ENCODE measurements at places on chromosomes 5 and 9.

DNA sequence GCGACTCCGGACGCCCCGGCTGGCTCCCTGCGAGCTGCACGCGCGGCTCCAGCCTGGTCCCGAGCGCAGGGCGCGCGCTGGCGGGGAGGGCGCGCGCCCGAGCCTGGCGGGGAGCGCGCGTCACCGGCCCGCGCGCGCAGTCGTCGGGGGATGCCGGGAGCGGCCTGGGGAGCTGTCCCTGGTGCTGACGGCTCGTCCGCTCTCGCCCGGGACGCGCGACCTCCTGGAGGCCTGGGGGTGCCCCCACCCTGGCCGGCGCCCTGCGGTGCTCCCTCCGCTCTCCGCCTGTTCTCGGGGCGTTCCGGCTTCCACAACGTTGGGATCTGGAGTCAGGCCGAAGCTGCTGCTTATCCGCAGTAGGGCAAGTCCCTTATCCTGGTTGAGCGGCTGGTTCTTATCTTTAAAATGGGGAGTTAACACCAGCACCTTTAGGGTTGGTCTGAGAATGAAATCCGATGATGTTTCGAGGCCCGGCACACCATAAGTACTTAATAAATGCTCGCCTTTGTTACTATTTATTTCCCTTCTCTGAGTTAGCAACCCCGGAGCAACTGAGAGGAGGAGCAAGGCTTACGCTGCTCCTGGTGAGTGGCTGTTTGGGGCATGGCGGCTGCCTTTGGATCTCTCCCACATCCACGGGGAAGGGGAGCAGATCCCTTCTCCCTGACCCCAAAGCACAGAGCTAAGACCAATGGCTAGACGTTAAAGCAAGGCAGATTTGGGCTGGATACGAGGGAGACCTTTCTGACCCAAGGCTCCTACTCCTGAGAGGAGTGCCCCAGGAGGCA is at the start of gene FAM163B:
TSS of gene FAM163B (minus strand) at position 79 of the 788 bp plus-strand sequence. CDS start 29,166 bp downstream, outside the sequence.
- peak; percentile 18 for DNase-seq

DNA sequence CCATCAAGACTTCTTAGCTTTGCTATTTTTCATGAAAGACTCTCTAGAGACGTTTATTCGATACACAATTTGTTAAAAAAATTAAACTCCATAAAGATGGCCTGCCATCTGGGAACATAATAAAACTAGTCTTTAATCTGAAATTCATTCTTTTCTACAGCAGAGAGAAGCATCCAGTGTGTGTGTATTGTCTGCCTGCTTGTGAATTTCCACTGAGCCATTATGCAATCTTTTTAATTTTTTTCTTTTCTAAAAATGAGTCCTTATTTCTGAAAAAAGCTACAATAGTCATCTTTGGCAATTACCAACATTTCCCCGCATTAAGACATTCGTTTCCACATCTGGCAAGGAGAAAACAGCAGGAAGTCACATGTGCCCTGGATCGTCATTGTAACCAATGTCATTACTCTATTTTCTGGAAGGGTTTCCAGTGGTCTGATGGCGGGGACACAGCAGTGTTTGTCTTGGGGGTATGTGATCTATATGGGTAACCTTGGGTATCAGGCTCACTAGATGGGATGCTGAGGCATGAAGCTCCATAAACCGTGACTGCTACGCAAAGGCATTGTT is 263.1 kb downstream of the MSX2 start:
- DNase-seq = no peak

GRCh38 chr9:35453786-35454185 is 36.1 kb upstream of the RUSC2 start:
- no peak for DNase-seq

GRCh38 chr5:171801839-171802238 is 16.2 kb downstream of the SMIM23 start:
- DNase-seq = no peak

DNA sequence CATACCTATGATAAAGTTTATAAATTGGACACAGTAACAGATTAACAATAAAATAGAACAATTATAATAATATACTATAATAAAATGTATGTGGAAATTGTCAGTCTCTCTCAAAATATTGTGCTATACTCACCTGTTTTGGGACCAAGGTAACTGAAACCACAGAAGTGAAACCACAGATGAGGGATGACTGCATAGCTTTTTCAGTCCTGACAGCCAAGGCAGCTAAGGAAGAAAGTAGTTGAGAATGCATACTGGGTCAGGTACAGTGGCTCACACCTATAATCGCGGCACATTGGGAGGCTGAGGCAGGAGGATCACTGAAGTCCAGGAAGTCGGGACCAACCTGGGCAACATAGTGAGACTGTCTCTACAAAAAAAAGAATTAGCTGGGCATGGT is 8.9 kb downstream of the SRP19 start:
- no peak for DNase-seq

DNA sequence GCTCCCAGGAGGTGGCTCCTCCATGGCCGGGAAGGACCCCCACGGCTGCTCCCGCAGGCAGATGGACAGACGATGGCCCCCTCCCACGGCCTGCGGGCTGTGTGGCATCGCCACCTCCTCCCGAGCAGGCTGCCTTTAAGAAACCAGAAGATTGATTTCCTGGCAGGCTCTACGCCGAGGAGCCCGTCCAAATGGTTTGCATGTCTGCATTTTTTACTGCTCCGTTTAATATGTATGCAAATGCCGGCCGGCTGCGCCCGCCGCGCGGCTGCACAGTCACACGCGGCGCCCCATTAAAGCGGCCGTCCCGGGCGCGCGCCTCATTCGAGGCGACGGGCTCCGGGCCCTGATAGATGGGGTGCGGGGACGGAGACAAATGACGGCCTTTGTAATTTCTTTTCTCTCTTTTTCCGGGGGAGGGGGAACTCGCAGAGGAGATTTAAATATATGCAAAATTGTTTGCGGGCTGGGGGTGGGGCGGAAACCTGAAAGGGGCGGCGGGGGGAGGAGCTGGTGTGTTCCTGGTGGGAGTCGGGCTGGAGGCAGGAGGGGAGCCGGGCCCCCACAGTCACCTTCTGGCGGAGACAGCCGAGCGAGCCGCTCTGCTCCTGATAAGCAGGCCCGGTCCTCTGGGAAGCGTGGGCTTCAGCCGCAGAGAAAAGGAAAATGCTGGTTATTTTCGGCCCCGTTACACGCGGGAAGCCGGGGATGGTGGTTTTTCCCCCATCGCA is 158.7 kb upstream of the IER5L start:
- DNase-seq = no peak

- no peak for DNase-seq
Observed at GRCh38 chr5:174529925-174530681, 194.3 kb upstream of the MSX2 start.

- no peak for DNase-seq
Observed at GRCh38 chr5:118590806-118591205, 397.5 kb downstream of the DTWD2 start.

DNA sequence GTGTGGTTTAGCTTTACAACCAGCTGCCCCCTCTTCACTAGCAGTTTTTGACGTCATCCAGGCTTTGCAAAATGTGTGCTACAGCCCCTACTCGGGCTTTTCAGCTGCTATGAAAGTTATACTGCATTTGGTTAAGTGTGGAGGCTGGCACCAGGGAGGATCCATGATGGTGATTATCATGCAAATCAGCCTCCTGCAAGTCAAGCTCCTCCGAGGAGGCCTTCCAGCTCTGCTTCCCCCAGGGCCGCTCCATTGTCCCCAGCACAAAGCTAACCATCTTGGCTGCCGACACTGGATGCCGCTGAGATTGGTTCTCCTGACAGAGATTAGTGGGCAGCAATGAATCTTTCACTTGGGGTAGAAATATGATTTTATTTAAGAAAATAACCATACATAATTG is 159.6 kb downstream of the NR2F1-AS1 start:
- DNase-seq = no peak

DNA sequence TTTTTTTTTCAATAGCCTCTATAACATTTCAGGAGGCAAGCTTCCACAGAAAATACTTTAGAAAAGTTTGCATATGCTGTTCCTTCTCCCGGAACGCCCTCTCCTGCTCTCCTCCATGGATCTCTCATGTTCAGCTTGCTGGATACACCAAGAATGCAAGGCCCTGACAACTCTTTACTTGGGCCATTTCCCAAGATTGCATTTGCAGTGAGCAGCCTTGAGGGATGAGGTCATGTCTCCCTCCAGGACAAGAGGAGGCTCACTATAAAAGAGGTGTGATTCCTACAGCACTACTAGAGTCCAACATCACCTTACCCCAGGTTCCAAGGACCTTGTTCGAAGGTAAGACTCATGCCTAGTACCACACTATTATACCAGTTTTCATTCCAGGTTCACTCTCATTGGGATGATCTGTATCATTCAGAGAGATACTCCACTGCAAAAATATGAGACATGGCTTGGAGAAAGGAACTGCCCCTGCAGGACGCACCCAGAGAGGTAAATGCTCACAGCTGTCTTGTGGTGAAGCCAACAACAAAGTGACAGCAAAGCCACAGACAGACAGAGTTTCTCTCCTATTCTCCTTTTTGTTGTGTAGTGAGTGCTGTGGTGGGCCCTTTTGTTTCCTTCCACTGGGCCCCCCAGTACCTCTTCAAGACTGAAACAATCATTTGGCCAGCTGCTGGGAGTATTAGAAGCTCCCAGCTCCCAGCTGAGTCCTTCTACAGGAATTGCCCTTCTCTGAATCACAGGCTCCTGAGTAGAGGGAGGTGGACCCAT is 151.7 kb upstream of the ZNF366 start:
- DNase-seq = no peak

GRCh38 chr5:131394128-131394527 is 130.3 kb downstream of the CDC42SE2 start:
- DNase-seq = peak; percentile 19

DNA sequence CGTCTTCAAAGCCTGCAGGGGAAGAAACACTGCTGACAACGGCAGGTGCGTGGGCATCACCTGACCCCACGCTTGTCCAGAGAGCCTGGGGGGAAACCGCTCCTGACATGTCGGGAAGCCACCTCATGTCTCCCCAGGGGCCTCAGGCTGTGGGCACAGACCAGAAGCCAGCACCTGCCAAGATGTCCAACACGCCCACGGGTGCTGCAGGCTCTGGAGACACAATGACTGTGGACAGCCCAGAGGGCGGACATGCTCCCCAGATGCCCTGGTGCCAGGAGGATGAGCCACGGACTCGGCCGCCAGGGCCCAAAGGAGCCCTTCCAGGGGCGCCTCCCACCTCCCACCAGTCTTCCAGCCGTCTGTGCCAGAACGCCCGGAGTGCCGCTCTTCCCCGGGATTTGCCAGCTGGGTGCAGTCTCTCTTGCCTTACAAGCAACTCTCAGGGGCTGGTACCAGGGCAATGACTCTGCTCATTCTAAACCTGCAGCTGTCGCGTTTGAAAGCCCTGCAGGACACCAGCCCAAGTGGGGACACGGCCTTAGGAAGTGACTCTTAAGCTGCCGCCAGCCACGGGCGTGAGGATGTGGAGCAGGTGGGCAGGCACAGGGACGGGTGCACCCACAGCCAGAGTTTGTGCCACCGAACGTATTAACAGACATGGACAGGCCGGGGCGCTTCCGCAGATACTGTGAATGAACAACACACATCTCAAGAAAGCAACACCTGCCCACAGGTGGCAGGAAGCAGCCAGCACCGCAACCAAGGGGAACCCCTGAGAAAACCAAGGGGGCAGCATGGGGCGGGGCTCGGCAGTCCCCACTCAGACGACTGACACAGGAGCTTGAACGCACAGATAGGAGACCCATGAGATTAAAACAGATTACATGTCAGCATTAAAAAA is 6.8 kb upstream of the LHX3 start:
- no peak for DNase-seq

DNA sequence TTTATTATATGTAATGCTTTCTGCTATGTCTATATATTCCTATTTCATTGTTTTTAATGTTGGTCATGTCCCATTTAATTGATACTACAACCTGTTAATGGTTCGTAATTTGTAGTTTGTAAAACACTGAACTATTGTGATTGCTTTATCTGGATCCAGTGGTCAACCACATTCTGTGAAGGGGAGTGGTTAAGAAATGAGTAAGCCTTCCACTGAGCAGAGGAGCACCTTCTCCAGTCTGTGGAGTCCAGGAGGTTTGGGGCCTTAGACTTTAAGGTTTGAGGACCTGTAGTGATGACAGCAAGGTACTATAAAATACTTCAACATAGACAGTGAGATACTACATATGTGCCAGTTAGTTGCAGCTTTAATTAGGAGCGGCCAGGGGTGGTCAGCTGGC is 67.7 kb upstream of the RAD23B start:
- DNase-seq = no peak

- no peak for DNase-seq
Observed at GRCh38 chr9:18821788-18822187, 211.2 kb downstream of the SAXO1 start.

GRCh38 chr5:4230786-4231641 is 635.4 kb downstream of the IRX1 start:
- DNase-seq = no peak

DNA sequence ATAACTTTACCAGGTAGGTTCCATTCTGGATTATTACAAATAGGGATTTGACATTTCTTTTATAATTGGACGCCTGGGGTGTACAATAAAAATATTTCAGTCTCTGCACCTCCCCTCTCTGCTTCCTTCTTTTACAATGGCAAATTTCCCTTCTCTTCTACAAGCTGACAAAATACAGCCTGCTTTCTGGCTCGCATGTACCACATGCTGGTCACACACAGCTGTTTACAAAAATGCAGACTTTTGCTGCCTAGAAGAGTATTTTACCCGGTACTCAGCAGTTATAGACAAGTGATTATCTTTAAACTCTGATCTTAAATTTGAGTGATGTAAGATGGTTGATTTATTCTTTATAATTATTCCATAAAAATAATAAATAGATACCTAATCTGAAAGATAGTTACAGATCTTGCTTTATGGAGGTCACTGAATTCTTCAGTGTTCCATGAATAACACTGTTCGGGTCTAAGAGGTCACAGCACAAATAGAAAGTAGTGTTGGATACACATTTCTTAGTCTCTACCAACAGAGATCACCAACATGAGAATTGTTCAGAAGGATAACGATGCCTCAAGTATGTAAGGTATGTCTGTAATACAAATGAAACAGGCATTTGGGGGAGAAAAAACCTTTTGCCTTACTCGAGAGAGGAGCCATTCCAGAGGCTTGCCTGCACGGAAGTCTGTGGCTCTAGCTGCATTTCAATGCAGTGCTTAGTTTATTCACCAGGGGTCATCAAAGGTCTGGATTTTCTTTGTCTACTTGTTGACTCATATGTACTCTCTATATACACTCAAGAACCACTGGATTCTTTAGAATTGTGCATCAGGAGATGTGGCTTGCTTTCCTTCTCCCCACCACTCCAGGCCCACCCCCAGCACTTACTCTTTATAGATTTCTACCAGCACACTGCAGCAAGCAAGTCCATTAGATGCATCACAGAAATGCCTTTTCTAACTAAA is 206.6 kb upstream of the RFX3 start:
- no peak for DNase-seq

DNA sequence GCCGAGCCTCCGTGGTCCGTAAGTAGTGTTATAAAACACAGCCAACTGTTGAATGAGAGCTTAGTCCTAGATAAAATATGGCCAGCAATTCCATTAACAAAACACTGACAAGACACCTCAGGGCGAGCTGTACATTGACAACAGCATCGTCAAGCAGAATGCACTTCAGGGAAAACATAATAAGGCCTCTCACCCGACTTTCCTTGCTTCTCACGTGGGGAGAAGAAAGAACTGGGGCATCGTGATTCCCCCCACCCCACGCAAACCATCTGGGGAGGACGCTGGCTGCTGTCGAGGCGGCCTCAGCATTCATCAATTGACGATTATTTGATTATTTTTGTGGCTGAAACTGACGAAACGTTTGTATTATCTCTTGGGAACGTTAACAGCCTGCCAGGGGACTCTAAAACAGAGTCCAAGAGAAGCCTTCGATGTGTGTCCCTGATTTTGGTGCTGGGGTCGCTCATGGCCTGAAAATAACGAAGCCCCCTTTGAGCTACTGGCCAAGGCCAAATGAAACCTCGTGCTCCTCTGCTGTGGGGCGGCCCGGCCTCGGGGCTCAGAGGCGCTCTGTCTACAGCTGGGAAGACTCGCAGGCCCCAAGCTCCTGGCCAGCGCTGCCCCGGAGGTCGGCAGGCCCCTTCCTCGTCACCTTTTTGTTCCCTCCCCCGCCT is 464 bp downstream of the GDF9 start:
- no peak for DNase-seq
